ENCODE measurements at places on chromosomes 3 and 15.

GRCh38 chr15:84653584-84653909 lies 536 bp downstream of the WDR73 start:
- no peak for DNase-seq

GRCh38 chr3:187767266-187768012 lies 22.2 kb upstream of the BCL6 start:
- DNase-seq, result no peak

DNA sequence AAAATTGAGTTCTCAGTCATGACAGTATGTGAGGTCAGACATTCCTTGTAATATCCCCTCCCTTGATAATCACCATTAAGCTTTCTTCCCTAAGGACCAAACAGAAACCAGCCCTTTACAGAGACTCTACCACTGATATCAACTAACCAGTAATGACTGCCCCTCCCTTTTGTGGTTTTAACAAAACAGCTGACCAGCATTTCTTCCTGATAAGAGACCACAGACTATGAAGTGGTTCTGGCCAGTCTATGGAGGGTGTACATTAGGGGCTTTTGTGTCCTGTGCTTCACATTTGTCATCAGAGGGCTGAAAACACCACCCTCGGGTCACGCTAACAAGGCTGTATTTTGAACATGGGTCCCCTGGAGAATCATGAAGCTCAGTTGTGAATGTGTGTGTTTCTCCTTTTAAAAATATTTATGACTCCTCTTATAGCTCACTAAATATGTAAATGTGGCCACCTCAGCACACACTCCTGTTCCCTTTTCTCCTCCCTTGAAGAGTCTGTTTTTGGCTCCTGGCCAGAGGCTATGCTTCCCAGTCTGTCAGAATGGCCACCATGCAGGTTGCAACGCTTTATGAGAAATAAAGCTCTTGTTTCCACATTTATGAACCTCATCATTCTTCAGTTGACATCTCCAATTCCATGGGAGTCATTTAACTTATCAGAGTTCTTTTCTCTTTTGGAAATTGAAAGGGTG lies 239.3 kb downstream of the CPNE4 start:
- DNase-seq, result no peak

DNA sequence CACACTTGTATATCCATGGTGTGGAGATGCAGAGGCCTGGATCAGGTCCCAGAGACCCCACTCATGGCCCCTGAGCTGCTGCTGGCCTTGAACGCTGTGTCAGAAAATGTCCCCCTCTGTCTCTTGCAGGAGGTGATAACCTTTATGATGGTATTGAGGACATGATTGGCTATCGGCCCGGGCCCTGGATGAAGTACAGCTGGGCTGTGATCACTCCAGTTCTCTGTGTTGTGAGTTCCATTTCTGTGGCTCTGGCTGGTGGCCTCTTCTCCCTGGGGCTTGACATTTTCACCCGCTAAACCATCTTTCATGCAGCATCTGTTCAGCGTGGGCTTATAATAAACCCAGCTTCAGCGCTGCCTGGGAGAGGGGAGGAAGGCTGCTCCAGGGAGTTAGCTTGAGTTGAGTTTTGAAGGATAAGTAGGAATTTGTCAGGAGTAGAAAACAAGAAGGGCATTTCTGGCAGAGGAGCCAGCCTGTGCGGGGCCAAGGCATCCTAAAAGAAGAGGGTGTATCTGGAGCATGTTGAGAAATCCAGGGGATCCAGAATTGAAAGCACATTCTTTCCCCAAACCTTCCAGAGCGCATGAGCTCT lies 61.1 kb downstream of the GRIP2 start:
- DNase-seq, result no peak

DNA sequence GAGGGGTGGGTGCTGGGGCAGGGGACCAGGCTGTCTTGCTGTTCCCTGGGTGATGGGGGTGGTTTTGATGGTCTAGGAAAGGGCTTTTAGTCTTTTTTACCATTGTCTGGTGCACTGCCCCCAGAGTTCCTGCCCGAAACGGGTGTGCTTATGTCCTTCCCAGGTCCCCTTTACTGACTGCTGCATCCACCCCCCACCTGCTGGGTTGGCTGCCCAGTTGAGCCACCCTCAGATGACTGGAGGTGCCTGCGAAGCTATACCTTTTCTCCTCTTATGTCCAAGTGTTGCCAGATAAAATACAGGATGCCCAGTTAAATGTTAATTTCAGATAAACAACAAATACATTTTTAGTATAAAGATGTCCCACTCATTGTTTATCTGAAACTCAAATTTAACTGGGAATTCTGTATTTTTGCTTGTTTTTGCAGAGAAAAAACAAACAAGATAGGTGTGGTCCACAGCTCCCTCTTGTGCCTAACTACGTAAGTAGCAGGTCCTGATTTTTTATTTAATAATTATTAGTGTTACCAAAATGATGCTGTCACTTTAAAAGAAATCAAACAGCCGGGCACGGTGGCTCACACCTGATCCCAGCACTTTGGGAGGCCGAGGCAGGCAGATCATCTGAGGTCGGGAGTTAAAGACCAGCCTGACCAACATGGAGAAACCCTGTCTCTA lies 6.1 kb upstream of the RPP14 start:
- peak; percentile 47 for DNase-seq

- peak; percentile 4 for DNase-seq
These were observed 44.6 kb downstream of the TRIM71 start for GRCh38 chr3:32862247-32862935.

GRCh38 chr3:185677146-185677829 lies 91.2 kb downstream of the SENP2 start:
- peak; percentile 23 for DNase-seq

DNA sequence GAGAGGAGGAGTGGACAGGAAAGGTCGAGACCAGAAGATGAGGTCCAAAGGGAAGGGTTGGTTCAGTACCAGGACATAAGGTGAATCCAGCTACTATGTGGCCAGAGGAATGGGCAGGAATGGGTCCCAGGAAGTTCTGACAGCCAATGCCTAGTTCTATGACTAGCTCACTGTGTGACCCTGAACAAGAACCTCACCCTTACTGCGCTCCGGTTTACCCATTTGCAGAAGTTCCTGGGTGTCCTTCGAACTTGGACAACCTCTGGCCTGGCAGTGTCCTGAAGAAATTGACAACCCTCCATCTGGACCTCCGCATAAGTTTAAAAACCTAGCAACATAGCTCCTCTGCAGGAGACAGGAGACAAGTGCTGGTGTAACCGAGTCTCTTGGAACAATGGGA lies 12.2 kb upstream of the PSTPIP1 start:
- DNase-seq, result no peak

DNA sequence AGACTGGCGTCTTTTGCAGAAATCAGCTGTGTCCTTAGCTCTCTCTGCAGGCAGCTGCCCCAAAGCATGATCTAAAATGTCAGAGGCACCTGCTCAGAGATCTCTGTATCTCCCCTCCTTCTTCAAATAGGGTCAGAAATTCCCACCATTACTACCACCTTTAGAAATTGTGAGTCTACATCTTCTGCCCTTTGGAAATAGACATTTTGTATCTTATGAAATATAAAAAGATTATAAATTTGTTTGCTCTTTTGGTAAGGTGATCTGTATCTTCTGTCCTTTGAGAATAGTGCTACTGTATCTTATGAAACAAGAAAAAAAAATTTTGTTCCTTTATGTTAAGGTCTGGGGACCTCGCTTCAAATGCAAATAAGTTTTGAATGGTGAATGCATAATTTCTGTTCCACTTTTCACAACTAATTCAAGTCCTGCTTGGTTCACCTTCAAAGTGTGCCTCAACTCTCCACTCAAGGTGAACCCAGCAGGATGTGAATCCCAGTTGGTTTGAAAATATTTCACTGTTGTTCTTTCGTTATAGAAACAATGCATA lies 28.3 kb upstream of the GPD1L start:
- DNase-seq, result no peak

GRCh38 chr15:68421798-68422402 lies 10.1 kb downstream of the ITGA11 start:
- no peak for DNase-seq

GRCh38 chr3:64578797-64579196 lies 109.0 kb downstream of the ADAMTS9 start:
- no peak for DNase-seq

DNA sequence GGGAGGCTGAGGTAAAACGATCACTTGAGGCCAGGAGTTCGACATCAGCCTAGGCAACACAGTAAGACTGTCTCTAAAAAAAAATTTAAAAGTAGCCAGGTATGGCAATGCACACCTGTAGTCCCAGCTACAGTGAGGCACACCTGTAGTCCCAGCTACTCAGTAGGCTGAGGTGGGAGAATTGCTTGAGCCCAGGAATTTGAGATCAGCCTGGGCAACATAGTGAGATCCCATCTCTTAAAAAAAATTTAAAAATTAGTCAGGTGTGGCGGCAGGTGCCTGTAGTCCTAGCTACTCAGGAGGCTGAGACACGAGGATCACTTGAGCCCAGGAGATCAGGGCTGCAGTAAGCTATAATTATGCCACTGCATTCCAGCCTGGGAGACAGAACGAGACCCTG lies 6.8 kb downstream of the MESD start:
- no peak for DNase-seq

GRCh38 chr15:46408312-46408711 lies 773.5 kb downstream of the SQOR start:
- no peak for DNase-seq

GRCh38 chr3:155093261-155093660 lies 13.1 kb downstream of the MME start:
- DNase-seq, result no peak

- DNase-seq, result no peak
These were observed 23.0 kb downstream of the CPN2 start for GRCh38 chr3:194328053-194328657.

GRCh38 chr15:86073281-86073680 lies 6.4 kb upstream of the AGBL1 start:
- DNase-seq, result no peak

- no peak for DNase-seq
These were observed 16.1 kb downstream of the HSPBAP1 start for GRCh38 chr3:122777563-122777962.

DNA sequence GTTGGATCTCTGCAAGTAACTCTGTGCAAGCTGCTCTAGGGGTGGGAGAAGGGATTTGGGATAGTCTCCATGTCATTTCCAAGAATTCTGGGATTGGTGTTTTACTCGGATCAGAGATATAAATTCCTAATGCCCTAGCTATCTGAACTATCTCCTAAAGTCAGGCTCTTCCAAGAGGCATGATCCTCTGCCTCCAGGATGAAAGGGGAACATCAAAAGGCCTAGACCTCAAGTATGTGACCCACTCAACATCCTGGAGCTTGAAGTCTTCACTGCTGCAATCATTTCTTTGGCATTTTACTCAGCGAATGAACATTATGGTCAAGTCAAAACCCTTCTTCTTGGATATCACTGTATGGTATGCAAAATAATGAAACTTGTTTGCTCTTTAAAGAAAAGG lies 104.5 kb downstream of the CEMIP start:
- DNase-seq, result no peak

DNA sequence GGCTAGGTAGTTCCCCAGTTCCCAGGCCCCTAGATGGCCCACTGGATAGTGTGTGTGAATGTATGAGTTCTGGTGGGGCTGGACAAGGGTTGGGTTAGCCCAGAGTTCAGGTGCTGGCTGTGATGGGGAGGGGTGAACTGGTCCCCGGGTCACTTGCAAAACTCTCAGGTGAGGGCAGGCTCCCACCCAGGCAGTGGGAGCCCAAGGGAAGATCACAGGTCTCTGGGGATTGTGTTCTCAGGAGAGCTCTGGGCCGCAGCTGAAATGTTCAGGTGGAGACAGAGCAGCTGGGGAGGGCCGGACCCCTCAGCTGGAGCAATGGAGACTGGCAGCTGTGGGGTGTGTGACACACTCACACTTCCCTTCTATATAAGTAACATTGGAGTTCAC lies 12.8 kb upstream of the FAM98B start:
- no peak for DNase-seq

- DNase-seq, result no peak
These were observed 19.1 kb upstream of the APEH start for GRCh38 chr3:49654955-49655556.

GRCh38 chr15:79804838-79805237 lies 92.0 kb downstream of the MTHFS start:
- no peak for DNase-seq

DNA sequence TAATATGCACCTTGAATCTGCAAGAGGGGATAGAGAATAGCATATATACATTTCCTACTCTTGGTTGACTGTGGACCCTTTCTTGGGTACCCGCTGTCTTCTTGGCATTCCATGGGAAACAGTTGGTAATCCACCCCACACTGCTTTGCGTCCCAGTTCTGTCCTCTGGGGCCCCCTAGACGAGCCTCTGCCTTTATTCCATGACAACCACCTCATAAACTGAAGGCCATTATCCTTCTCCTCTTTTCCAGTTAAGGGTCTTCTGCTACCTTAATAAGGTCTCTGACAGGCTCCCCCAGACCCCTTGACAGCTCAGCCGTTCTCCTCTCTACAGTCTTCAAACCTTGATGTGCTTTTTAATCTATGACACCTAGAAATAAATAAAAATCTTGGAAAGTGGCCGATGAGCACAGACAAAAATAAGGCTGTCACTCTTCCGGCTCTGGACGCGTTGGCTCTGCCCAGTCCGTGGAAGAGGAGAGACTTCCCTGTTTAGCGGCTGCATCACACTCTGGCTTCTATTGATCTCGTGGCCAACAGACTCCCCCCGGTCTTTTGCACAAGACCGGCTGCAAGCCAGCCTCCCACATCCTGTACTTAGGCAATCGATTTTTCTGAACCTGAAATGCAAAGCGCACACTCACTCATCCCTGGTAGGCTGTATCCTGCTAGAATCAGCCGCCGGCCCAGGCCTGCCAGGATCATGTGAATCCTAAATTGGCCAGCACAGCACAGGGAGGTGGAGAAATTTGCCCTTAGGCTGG lies 251.0 kb upstream of the TLE3 start:
- no peak for DNase-seq

GRCh38 chr3:61725851-61726333 lies 164.5 kb downstream of the PTPRG start:
- no peak for DNase-seq

DNA sequence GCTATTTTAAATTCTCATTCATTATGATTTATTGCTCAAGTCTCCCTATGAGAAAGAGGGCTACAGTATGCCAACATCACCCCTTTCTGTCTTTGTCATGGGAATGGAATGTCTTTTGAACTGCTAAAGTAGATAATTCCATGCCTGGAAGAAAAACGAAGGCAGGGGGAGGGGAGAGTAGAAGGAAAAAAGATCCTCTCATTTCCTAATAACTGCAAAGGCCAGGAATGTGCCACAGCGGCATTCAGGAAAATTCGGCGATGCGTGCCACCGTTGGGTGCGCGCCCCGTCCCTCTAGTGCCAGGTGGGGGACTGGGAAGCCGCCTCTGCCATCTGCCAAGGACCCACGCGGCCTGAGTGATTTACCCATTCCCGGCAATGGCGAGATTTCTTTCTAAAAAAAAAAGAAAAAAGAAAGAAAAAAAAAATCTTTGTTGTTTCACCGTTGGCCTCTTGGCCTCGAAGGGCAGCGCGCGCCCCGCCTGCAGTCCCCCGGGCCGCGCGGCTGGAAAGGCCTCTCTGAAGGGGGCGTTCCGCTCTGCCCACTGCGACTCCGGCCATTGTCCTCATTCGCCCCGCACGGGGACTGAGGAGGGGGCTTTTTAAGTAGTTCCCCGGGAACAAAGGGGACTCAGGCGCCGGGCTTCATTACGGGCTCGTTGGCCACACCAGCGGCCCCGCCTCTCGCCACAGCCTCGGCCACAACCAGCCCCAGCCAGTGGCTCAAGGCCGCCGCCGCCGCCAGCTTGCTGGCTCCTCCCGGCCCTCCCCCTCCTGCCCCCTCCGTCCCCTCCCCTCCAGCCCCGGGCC lies 54.5 kb downstream of the CPN2 start:
- peak; percentile 57 for DNase-seq

Data from skin of body (tissue), 3 donors.